NCI-H510A (cell line): ENCODE measurements at places on chromosomes 7 and 10.

DNA sequence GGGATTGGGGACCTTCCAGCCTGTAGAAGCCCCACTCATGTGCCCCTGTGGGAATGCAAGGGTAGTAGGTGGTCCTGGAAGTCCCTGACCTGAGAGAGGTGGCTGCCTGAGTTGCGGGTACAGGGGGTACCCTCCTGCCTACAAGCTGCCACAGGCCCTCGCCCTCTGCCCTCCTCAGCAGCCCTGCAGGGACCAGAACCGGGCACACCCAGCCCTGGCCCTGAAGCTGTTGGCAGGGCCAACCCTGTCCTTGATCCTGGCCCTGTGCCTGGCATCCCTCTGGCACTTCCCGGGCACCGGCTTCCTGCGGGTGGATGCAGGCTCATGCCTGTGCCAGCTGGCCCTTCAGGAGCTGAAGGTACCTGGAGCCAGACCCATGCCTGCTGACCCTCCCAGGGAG is 54.9 kb upstream of the ELN start:
- no peak for DNase-seq

GRCh38 chr7:90502539-90502938 is 33.1 kb downstream of the PTTG1IP2 start:
- DNase-seq, result no peak

- no peak for DNase-seq
Measured at GRCh38 chr10:63438506-63439498, 27.0 kb downstream of the JMJD1C start.

- DNase-seq, result no peak
Measured at GRCh38 chr7:22771872-22772228, 44.9 kb downstream of the IL6 start.

- no peak for DNase-seq
Measured at GRCh38 chr7:143331179-143331801, 15.4 kb downstream of the CLCN1 start.

DNA sequence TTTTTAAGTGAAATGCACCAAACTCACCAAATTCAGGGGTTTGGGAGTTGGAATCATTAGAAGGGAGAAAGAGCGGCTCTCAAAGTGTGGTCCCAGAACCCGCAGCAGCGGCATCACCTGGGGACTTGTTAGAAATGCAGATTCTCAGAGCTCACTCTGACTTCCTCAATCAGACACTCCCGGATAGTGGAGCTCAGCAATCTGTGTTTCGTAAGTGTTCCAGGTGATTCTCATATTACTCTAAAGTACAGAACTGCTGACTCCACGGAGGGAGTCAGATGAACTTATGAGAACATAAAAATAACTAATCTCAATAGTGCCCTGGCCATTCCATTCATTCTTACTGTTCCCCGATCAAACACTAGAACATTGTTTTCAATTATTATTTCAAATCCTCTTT is 358.7 kb upstream of the MYO3A start:
- no peak for DNase-seq

DNA sequence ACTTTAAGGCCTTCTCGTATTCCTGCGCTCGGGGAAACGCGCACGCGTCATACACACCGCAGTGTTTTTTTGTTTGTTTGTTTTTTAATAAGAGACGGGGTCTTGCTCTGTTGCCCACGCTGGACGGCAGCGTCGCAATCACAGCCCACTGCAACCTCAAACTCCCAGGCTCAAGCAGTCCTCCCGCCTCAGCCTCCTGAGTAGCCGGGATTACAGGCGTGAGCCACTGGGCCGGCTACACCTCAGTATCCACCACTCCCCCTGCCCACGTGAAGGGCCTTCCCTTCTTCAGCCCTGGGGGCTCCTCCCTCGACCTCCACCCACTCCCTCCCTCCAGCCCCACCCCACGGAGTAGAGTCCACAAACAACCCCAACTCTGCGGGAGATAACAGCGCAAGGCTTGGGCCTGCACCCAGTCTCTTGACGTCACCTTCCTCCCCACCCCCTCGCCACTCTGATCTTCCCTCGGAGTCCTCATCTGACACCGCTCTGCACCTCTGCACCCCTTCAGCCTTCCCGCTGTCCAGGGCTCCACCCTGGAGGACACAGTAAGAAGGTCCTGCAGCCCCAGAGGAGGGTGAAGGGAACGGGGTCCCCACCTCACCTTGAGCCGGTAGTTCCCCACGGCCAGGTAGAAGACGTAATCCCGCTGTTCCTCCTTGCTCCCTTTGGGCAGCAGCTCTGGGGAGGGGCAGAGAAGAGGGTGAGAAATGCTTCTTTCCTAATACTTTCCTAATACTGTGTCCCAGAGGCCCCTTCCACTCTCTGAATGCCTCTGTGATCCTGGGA is 2.8 kb upstream of the CLDN15 start:
- DNase-seq, result no peak

GRCh38 chr10:61923210-61923949 is 21.9 kb downstream of the ARID5B start:
- DNase-seq, result no peak

DNA sequence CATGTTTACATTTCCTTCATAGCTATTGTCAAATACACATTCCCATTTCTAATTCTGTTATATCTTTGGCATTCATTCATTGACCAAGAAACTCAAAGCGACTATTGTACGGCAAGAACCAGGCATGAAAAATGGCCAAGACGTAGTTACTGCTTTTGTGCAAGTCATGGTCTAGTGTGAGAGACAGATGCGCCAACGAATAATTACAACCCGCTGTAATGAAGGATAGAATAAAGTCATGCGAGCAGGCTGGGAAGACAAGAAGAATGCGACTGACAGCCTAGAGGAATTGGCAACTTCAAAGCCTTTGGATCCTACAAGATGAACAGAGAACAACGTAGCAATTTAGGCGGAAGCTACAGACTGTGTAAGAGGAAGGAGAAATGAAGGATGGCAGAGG is 221.2 kb downstream of the CALN1 start:
- DNase-seq, result no peak

- no peak for DNase-seq
Measured at GRCh38 chr7:106916679-106917078, 51.6 kb downstream of the PIK3CG start.

DNA sequence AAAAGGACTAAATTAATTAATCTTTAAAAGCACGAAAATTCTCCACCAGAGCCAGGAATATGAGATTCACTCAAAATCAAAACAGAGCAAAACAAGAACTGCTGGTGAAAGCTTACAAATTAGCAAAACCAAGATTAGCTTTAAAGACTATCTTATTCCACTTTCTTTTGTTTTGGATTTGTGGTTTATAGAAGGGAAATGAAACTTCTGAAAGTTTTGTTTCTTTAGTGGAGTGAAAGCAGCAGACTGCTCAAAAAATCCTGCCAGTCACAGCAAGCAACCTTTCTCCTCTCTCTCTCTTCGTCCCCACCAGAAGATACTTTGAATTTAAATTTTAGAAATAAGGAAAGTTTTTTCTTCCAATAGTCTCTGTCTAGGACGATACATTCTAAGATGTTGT is 7.8 kb downstream of the ACTA2 start:
- DNase-seq, result no peak

- no peak for DNase-seq
Measured at GRCh38 chr7:135811506-135811905, 62.9 kb upstream of the FAM180A start.
